NCI-H146 (cell line): ENCODE measurements at places on chromosomes 12 and 14.

DNA sequence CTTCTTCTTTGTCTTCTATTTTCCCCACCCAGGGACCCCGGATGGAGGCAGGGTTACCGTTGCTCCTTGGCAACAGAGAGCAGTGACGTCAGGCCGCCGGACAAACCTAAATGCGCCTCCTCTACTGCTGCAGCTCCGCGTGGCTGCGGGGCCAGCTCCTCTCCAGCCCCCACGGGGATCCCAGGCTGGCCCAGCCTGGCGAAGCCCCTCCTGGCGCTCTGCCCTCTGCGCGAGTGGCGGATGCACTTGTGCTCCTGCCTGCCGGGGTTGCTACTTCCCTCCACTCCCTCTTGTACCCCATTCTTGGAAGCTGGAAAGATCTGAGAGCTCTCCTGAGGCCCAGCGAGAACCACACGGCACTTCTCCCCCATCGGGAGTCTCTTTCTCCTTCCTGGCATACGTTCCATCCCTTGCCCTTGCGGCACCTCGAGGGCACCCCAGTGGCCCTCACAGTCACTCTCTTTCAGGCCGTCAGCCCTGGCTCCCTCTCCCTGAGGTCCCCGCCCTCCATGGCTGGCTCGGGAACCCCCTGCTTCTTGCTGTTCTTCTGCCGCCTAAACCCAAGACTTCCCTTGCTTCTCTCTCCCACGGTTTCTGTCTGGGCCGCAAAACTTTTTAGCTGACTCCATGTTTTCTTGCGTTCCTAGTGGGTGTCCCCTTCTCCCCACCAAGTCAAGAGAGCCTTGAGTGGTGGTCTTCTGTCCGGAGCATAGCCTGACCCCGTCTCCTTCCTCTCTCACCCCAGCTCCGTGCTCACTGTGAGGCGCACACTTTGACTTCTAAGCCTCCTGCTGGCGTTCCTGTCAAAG is 121.7 kb downstream of the PAPOLA start:
- DNase-seq: no peak

DNA sequence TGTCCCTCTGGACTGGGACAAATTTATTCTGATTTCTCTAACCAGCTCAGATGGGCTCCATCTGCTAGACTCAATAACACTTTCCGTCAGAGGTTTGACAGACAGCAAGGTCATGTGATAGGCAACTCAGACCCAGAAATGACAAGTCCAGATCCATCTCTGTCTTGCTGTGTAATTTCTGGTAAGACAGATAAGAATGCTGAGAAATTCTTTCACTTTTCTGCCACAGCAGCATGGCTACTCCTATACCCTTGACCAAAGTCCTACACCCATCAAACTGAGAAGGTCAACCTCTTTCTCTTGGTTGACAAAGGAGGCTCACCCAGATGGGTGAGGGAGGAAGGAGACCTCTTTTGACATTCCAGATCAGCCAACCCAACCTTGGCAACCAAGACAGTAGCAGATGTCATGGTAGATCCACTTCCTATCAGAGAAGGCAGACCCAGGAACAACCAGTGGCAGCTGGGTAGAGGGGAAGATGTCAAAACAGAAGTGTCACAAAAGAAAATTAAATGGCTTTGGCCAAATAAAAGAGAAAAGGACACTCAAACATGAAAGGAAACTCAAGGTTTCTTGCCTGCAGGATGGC is 36.9 kb upstream of the PRKAB1 start:
- DNase-seq: no peak

- peak; percentile 67 for DNase-seq
Measured at GRCh38 chr14:35504260-35504659, 29.7 kb upstream of the INSM2 start.

- no peak for DNase-seq
Measured at GRCh38 chr14:71355324-71356201, 448.3 kb downstream of the PCNX1 start.

DNA sequence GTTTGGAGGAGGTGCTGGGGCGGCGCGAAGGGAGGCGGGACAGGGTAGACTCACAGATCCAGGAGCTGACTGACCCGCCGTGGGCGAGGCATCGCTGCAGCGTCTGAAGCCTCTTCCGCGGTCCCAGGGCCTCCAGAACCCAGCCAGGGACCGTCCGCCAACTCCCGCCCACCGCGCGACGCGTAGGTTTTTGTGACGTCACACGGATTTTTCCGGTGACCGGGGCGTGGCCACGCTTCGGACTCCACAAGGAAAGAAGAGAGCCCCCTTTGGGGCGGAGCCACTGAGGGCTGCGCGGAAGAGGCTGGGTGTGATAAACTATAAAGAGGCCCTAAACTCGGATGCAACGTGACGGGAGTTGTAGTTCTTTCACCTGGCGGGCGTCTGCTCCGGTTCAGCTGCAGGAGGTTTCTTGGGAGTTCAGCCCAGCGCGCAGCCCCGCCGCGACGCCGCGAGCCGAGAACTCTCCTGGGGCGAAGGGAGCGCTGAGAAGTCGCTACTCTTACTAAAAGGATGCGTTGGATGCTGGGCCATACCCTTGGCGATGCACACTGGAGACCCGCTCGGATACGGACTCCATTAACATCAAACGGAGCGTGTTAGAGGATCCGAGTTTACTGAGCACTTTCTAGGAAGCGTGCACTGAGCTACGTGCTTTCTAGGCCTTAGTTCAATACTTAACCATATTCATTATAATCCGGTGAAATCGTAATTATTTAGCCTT is at the start of gene AMN1:
Gene AMN1 (minus strand): TSS at position 105 of the 724 bp plus-strand sequence. CDS start 13 bp downstream, at position 92.
- DNase-seq: peak; percentile 99

DNA sequence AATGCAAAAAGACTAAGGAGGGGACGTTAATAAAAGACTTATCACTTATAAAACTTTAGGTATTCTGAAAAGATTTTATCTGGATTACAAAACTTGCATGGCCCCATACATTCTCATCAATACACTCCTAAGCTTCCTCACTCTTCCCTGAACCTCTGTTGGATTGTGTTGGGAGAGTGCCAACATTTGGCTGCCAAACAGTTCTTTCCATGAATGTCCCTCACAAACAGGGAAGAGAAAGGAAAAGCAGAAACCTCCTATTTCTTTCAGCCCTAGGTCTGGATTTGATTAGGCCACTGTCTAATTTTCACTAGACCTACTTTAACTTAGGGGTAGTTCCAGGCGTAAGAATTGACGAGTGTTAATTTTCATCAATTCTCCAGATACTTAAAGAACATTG is 11.7 kb downstream of the PTHLH start:
- no peak for DNase-seq

DNA sequence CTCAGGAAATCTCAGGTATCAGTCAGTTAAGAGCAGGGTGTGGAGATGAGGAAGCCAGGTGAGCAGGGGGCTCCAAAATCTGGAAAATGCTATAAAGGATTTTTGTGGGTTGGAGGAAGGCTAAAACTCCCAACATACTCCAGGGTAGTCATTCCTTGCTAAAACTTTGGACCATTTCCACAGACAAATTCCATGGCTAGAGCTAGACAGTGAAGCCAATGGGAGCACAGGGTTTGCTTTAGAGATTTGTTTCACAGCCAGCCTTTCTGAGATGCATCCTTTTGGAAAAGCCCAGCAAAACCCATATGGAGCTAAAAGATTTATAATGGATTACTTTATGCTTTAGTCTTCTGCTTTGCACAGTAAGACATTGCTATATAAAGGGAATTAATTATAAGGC is 146.5 kb downstream of the SAMD4A start:
- no peak for DNase-seq
